CD4-positive, alpha-beta T cell treated with Interleukin-1 beta for 1 hour (primary cell): ENCODE measurements at places on chromosomes 16 and 17.

GRCh38 chr17:1031711-1032110 lies 34.8 kb downstream of the TIMM22 start:
- no peak for DNase-seq

GRCh38 chr16:9259914-9260608 lies 168.6 kb downstream of the HAPSTR1 start:
- no peak for DNase-seq

- no peak for DNase-seq
Observed at GRCh38 chr16:1447965-1448364, 3.6 kb upstream of the CCDC154 start.

GRCh38 chr16:16137110-16137509 lies 86.2 kb downstream of the ABCC6 start:
- DNase-seq = no peak

DNA sequence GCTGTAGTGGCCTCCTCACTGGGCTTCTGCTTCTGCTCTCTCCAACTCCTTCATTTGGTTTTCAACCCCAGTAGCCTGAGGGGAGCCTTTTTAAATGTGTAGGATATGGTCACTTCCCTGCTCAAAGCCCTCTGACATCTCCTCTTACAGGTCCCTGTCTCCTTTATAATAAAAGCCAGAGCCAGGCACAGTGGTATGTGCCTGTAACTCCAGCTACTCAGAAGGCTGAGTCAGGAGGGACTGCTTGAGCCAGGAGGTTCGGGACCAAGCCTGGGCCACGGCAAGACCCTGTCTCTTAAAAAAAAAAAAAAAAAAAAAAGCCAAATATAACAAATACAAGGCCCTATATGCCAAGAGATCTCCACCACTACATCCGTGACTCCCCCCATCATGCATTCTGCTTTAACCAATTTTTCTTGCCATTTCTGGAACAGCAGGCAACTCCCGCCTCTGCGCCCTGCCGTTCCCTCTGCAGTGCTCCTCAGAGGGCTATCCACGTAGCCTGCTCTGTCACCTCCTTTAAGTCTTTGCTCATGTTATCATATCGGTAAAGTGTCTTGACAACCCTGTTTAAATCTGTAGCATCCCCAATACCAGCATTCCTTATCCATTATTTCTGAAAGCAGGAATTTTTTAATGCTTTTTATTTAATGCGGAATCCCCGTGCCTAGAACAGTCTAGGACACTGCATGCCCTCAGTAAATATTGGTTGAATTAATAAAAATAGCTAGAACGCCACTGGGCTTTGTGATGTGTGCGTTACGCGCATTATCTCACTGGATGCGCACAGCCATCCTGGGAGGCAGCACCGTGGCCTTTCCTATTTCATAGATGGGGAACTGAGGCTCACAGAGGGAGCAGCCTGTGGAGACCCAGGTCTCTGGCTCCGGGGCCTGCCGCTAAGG lies 9.5 kb downstream of the ZNF771 start:
- DNase-seq = no peak

DNA sequence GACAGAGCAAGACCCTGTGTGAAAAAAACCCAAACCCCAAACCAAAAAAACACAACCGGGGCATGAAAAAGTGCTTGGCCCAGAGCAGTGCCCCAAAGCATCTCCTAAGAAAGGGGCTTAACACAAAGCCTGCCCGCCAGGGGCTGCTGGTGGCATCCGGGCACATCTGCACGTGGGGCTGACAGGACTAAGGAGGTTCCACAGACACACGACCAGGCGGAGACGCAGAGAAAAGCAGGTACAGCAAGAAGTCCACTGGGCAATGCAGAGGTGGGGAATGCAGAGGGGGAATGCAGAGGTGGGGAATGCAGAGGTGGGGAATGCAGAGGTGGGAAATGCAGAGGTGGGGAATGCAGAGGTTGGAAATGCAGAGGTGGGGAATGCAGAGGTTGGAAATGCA lies 109.2 kb downstream of the ZNF778 start:
- no peak for DNase-seq

DNA sequence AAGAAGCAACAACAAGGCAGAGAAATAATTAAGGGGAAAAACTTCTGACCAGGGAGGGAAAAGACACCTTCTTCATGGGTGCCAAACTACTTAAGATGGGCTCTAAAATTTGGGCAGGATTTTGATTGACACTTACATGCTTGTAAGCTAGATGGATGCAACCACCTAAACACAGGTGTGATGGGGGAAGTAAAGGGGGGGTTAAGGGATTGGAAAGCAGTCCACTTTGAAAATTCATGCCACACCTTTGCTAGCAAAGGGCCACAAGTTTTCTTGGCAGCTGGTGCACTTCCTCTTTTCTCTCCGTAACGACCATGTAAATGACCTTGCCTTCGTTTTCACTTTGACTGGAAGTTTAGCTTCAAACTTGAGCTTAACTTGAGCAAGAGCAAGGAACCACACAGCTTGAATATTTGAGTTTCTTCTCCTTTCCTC lies 14.3 kb upstream of the PRKAR1A start:
- peak; percentile 55 for DNase-seq

DNA sequence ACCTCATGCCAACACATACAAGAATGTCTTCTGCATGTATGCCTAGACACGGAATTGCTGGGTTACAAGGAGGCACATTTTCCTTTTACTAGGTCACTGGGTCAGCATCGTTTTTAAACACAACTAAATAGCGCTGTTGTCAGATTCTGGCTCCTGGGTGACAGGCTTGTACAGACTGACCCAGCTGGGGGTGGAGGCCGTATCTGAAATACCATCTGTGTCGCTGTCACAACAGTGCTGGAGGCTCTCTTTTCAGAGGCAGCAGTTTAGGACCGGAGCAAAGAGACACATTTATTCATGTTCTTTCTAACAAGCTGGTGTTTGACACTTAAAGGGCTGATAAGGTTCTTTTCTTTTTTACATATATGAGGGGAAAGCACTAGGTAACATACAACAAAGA lies 403.0 kb upstream of the ASIC2 start:
- DNase-seq = no peak

GRCh38 chr16:70590722-70591415 lies 55.5 kb upstream of the IL34 start:
- no peak for DNase-seq

DNA sequence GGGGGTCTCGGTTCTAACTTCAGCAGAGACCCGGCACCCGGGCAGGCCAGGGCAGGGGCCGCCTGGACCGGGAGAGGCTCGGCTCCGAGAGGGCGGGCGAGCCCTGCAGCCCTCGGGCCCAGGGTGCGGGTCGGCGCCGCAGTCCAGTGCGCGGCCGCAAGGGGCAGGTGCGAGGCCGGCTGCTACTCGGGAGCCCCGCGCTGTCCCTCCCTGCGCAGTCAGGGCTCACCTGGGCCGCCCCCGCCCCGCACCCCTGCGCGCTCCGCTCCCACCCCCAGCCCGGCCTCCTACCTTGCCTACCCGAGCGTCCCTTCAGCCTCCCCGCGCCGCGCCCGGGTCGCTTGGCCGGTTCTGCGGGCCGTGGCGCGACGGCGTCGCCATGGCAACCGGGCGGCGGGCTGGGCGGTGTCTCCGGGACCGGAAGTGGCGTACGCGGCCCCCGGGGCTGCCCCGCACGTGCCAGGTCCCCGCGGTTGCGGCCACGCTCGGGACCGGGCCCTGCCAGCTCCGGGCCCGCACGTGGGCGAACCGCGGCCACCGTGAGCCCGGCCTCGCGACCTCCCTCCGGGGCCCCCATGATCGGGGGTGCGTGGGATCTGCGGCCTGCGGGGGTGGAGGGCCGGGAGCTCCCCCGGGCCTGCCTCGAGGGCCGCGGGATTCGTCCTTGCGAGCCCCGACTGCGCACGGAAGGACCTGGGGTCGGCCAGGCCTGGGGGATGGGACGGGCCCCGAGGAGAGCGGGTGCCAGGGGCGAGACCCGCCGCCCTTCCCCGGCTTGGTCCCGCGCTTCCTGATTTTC lies at the start of gene CYB561:
CYB561 (minus strand) TSS at position 353 of the 799 bp plus-strand sequence. CDS start 8,759 bp downstream, outside the sequence.
- peak; percentile 80 for DNase-seq

GRCh38 chr17:32289471-32290070 lies 23.9 kb downstream of the RHBDL3 start:
- DNase-seq = no peak

DNA sequence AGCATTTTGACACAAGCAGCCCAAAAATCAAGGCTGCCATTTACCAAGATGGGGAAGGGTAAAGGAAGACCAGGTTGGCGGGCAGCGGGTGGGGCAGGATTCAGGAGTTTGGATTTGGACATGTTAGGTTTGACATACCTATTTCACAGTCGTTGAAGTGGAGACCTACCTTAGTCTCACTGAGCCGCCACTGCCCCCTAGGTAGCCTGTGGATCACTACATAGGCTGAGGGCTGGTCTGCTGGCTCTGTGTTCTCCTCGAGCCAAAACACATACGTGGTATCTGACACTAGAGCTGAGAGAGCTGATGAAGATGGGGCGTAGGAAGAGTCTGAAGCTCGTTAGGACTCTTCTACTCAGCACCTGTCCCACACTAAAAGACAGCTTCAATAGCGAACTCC lies 115.1 kb downstream of the HIC1 start:
- peak; percentile 14 for DNase-seq

GRCh38 chr17:64401941-64402340 lies 11.3 kb upstream of the PECAM1 start:
- DNase-seq = no peak

- DNase-seq = no peak
Observed at GRCh38 chr16:77157346-77158058, 33.5 kb upstream of the MON1B start.

GRCh38 chr16:85238233-85238647 lies 126.0 kb upstream of the CIBAR2 start:
- no peak for DNase-seq

DNA sequence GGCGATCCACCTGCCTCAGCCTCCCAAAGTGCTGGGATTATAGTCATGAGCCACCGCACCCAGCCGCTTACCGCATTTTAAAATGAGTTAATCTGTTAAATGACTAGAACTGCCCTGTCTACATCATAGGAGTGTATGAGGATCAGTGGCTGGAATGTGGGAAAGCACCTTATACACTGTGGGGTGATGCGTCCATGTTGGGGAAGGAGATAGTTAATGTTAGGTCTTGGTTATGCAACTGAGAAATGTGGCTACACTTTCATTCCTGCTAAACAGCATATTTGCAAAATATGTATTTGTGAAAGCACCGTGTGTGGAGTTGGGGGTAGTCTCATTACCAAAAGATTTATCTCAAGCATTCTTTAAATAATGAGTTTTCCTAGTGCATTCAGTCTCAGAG lies 107.6 kb downstream of the SPACA3 start:
- no peak for DNase-seq

- DNase-seq = no peak
Observed at GRCh38 chr17:50440172-50440837, 14.3 kb downstream of the ACSF2 start.

- DNase-seq = peak; percentile 86
Observed at GRCh38 chr17:80426671-80427326, 11.8 kb downstream of the ENDOV start.

DNA sequence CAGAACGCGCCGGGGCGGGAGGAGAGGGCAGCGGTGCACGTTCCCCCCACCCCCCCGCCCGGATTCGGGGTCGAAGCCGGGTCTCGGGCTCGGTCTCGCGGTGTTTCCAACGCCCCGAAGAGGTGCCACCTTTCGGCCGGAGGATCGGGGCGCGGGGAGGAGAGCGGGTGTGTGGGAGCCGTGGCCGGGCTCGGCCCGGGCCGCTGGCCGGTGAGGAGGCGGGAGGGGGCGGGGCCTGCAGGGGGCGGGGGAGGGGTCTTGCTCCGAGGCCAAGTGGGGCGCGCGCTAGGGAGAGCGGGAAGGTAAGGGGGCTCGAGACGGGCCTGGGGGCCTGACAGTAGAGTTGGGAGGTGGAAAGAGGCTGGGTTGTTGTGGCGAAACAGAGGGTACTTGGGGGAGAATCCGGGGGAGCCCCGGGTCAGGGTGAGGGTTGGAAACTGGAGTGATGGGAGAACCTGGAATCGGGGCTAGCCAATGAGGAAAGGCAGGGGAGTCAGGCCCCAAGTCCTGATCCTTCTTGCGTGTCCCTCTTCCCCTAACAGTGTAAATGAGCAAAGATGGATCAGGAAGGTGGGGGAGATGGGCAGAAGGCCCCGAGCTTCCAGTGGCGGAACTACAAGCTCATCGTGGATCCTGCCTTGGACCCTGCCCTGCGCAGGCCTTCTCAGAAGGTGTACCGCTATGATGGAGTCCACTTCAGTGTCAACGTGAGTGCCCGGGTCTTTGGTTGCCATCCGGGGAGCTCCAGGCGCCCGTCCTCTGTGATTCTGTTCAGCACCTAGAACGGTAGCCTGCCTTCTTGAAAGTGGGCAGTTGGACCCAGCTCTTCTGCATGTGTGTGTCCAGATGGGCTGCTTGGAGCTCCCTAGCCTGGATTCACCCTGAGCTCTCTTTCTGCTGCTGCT lies 873 bp downstream of the SETD1A start:
- DNase-seq = no peak

GRCh38 chr17:67713169-67713568 lies 4.6 kb upstream of the NOL11 start:
- no peak for DNase-seq

DNA sequence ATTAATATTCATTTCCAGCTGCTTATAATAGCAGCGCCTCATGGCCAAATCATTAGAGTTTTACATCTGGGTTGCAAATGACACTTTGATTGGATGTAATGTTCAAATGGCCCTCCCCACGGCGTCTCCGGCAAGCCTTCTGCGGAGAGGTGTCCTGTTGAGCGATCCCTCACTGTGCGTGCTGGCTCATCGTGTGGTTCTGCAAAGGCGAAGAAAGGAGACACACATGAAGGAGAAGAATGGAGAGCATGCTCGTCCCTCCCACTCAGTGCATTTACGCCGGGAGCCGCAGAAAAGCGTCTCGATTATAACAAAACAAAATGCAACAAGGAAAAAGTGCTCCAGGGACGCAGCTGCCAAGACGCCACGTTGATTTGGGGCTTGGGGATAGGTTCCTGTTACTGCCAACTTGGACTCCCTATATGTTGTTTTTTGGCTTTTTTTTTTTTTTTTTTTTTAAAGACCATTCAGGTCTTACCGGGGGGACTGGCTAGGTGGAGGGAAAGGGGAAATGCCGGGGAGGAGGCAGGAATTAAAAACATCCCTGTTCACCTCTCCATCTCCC lies 117.6 kb downstream of the C16orf78 start:
- DNase-seq = no peak

GRCh38 chr16:35177851-35178250 lies 1718.4 kb downstream of the TP53TG3F start:
- DNase-seq = no peak

DNA sequence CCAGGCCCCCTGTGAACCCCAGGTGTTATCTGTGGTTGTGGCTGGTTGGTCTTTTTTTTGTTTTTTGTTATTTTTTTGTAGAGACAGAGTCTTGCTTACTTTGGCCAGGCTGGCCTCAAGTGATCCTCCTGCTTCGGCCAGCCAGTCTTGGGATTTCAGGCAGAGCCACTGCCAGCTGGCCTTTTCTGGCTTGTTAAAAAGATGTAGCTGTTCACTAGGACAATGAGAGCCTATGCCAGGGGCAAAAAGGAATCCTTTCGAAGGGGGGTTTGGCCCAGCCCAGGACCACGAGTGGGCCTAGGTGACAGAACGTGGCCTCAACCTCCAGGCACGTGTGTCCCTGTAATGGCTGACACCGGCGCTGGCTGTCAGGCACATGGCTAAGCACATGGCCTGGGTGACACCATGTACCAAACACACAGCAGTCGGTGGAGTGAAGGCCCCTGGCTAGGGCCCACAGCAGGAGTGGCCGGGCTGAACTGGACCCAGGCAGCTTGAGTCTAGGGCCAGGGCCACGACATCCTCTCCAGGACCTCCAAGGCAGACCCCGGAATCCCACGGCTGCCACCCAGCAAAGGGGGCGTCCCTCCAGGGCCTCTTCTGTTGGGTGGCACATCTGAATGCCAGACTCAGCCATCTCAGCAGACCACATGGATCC lies 6.9 kb upstream of the SLC38A8 start:
- no peak for DNase-seq
